Caco-2 (cell line): ENCODE measurements at places on chromosomes 11 and 22. TPM values are rescaled to one million over a fixed set of nuclear protein-coding genes. Genes with fewer than 3 reads are reported as not detected.

- DNase-seq = no peak
- no peak overlapping the region for H3K27ac ChIP-seq
- H3K4me3 ChIP-seq = no peak overlapping the region
- H3K4me1 ChIP-seq = peaks cover 30% of the 10 kb centered on the region
- H3K36me3 ChIP-seq = no peaks in the 10 kb centered on the region
Observed at GRCh38 chr11:62013537-62014476, 46.4 kb upstream of the FTH1 start.

The YPEL1 gene
- 1.2 and 1.3 TPM in 2 replicates for total RNA-seq

- no peaks in the 10 kb centered on the region for H3K36me3 ChIP-seq
- no peak for DNase-seq
- H3K4me3 ChIP-seq = no peak overlapping the region
- peak overlapping the region; percentile 34 for H3K27ac ChIP-seq
Observed at GRCh38 chr22:42922374-42923191, 65.5 kb upstream of the ARFGAP3 start.

- DNase-seq = no peak
- H3K36me3 ChIP-seq = no peaks in the 10 kb centered on the region; the same call in 1 of the 2 replicates
- H3K27ac ChIP-seq = no peak overlapping the region
- H3K27me3 ChIP-seq = no peaks in the 10 kb centered on the region
- H3K4me1 ChIP-seq = peaks cover 19% of the 10 kb centered on the region
Observed at GRCh38 chr11:117170210-117170609, 8.3 kb upstream of the SIDT2 start.

- no peaks in the 10 kb centered on the region for H3K27me3 ChIP-seq
- H3K36me3 ChIP-seq = peaks cover 9% of the 10 kb centered on the region
- H3K27ac ChIP-seq = peak overlapping the region; percentile 95
- H3K4me3 ChIP-seq = no peak overlapping the region
- H3K4me1 ChIP-seq = peaks cover 20% of the 10 kb centered on the region
Observed at GRCh38 chr11:65427691-65428577, 5.3 kb downstream of the NEAT1 start.

- H3K4me1 ChIP-seq = peaks cover 20% of the 10 kb centered on the region
- DNase-seq = peak; percentile 81
- peak overlapping the region; percentile 64 for H3K4me3 ChIP-seq
- H3K27ac ChIP-seq = peak overlapping the region; percentile 84
- H3K27me3 ChIP-seq = no peaks in the 10 kb centered on the region
- H3K36me3 ChIP-seq = no peaks in the 10 kb centered on the region
Observed at GRCh38 chr11:118928870-118929500, 3.3 kb upstream of the BCL9L start.

The RGL4 gene
- not detected in 2 replicates for total RNA-seq

- H3K27me3 ChIP-seq = no peaks in the 10 kb centered on the region
- no peak overlapping the region for H3K4me3 ChIP-seq
- 0 out of 2 replicates have a peak, but pooled peaks cover 4% of the 10 kb centered on the region for H3K4me1 ChIP-seq
- no peaks in the 10 kb centered on the region for H3K36me3 ChIP-seq
- DNase-seq = no peak
- H3K27ac ChIP-seq = no peak overlapping the region
Observed at GRCh38 chr11:33887886-33888285, 4.0 kb downstream of the LMO2 start.

- H3K27me3 ChIP-seq = no peaks in the 10 kb centered on the region
- no peak for DNase-seq
- peaks cover 6% of the 10 kb centered on the region; the same call in 1 of the 2 replicates for H3K4me1 ChIP-seq
- no peak overlapping the region for H3K4me3 ChIP-seq
- H3K36me3 ChIP-seq = no peaks in the 10 kb centered on the region
Observed at GRCh38 chr22:19270873-19271272, 20.6 kb downstream of the CLTCL1 start.
